ENCODE measurements at places on chromosomes 7 and 10. TPM values are rescaled to one million over a fixed set of nuclear protein-coding genes. Genes with fewer than 3 reads are reported as not detected.

DNA sequence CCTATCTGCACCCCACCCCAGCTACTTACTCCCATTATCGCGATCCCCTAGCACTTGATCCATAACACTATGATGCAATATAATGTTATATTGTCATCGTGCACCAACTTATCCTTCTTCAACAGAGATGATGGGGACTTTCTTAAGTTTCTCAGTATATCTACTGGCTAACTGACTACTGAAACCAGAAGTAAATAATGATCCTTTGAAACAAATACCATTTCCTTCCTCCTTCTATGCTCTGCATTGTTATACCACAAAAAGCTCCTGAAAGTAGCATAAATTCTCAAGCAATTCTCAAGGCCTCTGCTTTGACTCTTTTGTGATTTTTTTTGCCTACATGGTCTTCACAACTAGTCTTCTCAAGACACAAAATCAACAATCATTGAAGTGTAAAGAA, 68.9 kb downstream of the HTR7 start:
- no peak for DNase-seq

DNA sequence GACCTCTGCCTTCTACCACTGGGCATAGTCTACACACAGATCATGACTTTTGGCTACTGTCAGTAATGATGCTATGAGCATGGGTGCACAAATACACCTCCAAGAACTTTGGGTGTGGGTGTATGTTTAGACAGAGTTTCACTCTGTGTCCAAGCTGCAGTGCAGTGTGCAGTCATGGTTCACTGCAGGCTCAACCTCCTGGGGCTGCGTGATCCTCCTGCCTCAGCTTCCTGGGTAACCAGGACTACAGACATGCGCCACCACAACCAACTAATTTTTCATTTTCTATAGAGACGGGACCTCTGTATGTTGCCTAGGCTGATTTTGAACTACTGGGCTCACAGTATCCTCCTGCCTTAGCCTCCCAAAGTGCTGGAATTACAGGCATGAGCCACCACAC, 194.4 kb downstream of the NSUN6 start:
- no peak for DNase-seq

DNA sequence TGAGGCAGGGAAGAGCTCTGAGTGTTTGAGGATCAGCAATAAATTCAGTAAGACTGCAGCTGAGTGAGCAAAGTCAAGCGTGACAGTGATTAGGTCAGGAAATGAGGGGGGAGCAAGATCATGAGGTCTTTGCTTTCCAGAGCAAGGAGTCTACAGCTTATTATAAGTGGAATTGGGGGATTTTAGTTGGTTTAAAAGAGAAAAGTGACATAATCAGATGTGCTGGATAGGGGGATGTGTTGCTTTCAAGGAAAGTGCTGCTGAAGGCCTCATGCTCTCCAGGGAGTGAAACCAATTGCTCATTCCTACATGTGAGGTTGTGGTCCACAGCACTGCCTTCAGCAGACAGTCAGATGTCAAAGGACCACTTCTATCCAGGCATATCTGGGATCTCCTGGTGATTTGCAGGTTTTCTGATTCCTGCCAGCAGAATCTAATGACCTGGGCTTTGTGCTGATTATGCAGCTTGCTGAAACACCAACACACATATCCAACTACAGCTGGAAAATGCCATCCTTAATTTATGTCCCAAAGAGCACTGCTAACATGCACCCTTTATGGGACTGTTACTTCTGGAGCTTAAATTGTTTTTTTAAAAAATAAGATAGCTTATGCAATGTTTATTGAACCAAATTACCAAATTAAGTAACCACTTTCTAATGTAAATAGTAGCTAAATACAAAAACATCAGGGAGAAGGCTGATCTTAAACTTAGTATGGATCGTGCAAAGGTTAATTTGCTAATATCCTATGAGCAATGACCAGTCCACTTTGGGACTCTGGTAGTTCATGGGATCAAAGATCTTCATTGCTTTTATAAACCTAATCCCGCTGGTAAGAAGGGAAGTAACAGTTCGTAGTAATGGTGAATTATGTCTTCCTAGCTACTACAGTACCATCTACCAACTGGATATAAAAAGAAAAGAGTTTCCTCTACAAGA, 607.6 kb downstream of the KCNMA1 start:
- DNase-seq, result no peak

- no peak for DNase-seq
Observed at GRCh38 chr7:157263156-157263555, 73.6 kb upstream of the DNAJB6 start.

DNA sequence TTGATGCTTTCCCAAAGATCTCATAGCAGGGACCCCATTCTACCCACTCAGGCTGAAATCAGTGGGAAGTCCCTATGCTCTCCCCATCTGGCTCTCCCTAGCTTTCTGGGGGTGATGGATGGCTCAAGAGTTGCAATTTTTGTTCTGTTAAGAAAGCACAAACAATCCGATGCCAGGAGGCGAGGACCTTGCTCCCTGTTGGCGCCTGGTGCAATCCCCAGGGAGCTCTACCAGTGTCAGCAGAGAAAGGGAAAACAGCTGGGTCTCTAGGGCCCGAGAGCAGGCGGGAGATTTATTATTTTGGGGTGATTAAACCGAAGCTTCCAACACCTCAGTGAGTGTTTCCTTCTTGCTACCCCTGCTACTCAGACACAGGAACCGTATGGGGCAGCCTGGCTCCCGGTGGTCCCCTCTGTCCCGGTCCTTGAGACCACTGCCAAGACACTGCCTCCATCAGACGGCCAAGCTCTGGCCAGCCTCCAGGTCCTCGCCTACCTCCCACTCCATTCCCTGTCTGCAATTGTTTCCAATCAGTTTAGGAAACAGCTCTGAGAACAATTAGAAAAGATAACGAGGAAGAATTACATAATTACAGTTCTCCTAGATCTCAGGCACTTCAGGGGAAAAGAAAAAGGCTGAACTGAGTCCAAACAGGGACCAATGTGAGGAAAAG, 147.9 kb downstream of the PLXNA4 start:
- peak; percentile 55 for DNase-seq

GRCh38 chr10:71978476-71978875, 14.3 kb downstream of the CHST3 start:
- peak; percentile 94 for DNase-seq

GRCh38 chr7:72058579-72058978, 353.6 kb downstream of the CALN1 start:
- DNase-seq, result no peak

DNA sequence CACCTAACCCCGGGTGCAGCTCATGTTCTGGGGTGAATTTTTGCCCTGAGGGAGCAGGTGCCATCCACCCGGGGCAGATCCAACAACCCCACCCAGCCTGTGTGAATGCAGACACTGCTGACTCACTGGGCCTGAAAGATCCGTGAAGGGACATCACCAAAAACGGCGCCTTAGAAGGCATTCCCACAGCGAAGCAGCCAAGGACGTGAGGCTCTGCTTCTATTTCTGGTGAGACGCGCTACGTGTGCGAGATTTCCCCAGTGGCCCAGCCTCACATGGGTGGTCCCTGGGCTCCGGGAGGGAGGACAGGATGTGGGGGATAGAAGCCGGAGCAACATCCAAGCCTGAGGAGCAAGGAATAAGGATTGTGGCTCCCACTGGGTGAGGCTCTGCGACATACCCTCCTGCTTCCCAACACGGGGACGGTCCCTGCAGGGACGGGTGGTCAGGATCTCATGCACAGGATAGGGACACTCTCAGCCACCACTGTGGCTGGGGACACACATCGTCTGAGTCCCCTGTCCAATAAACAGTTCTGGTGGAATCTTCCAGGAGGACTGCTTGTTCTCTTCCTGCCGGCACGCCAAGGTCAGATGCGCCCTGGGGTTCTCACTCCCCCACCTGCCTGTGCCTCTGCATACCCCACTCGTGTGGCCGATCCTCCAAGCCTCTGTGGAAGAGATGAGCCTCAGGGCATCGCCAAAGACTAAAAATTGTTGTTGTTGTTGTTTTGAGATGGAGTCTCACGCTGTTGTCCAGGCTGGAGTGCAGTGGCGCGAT, 70.2 kb downstream of the ZRANB1 start:
- no peak for DNase-seq

GRCh38 chr7:100118388-100119071, 628 bp downstream of the TAF6 start:
- no peak for DNase-seq

The MSMB gene
- total RNA-seq, result not detected

The C10orf62 gene
- not detected for total RNA-seq

The SPAM1 gene
- total RNA-seq, result not detected

The CTNNA3 gene
- total RNA-seq, result not detected

All from endothelial cell of umbilical vein (primary cell).